Activated CD8-positive, alpha-beta memory T cell treated with anti-CD3 and anti-CD28 coated beads, Interleukin-2, amount 50 U/mL, for 4 hours (primary cell): ENCODE measurements at places on chromosomes 3 and 15.
A peak's percentile ranks its signal among the peaks of the same experiment; 100 is the strongest.

DNA sequence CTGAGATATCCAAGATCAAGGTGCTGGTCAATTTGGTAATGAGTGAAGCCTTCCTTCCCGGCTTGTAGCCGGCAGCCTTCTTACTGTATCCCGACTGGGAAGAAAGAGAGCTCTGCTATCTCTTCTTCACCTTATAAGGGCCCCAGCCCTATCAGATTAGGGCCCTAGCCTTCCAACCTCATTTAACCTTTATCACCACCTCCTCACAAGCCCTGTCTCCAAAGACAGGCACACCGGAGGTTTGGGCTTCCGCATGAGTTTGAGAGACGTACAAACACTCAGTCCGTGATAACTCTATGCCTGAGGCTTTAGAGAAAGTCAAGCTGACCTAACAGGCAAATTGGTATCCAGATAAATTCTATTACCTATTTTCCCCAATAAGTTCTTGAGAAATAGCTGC is 243.9 kb downstream of the OPA1 start:
- no peak for DNase-seq

DNA sequence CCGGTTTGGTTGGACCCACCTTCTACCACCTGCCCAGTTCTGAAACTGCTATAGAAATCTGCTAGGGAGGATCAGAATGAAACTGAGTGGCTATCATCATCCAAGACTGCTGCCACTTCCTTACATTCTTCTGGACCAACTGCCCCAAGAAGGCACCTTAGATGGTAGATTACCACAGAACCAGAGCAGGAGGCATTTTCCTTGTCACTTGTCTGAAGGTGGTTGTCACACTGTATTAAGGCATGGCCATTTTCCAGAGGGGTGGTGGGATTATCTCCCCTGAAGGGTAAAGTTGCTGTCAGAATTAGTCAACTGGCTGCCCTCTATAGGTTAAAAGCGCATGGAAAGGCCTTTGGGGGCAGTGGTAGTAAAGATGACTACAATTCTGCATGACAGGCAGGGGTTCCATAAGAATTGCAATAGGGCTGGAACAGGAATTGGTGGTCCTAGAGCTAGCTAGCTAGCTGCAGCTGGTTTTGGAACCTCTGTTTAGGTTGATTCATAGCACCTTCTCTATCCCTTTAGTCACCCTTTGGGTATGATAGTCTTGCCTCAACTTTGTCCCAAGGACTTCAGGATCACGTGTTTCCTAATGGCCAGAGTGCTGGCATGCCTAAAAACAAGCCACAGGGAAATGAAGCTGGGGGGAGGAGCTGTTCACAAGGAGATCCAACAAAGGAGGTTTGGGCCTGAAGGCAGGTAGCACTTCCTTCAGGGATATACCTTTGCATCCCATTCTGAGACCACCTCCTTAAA is 4.8 kb upstream of the CSPG5 start:
- no peak for DNase-seq

DNA sequence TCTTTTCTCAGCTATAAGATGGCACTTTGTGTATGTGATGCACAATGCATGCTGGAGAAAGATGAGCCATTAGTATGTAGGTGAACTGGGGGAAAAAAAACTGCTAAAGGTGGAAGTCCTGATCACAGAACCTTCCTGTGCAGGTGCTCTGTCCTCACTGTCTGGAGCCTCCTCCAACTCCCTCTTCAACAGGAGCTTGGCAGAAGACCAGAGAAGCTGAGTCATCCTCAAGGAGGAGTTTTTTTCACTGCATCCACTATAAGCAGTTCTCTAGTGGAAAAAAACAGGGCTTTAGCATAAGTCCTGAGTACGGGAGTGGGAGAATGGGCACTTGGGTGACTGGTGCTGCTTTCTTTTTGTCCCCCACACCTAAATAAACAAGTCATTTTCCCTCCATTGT is 168.4 kb upstream of the CADPS start:
- no peak for DNase-seq

- no peak for DNase-seq
These were observed 17.8 kb downstream of the MRAS start for GRCh38 chr3:138366006-138366759.

GRCh38 chr3:171459137-171459941 is 866 bp downstream of the TNIK start:
- DNase-seq = peak; percentile 53

- DNase-seq = no peak
These were observed 48.6 kb downstream of the THRB start for GRCh38 chr3:24446032-24446431.

DNA sequence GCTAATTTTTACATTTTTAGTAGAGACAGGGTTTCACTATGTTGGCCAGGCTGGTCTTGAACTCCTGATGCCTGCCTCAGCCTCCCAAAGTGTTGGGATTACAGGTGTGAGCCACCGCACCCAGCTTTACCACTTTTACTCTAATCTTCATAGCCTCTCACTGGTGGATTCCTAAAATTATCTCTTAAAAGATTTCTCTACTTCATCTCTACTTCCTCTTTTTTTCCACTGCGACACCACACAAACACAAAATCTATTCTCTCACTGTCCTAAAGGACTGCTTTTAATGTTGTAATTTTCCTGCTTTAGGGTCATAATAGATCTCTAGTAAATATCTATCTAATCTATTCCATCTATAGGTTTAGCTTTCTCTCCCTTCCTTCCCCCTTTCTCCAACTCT is 34.0 kb upstream of the TBL1XR1 start:
- no peak for DNase-seq

DNA sequence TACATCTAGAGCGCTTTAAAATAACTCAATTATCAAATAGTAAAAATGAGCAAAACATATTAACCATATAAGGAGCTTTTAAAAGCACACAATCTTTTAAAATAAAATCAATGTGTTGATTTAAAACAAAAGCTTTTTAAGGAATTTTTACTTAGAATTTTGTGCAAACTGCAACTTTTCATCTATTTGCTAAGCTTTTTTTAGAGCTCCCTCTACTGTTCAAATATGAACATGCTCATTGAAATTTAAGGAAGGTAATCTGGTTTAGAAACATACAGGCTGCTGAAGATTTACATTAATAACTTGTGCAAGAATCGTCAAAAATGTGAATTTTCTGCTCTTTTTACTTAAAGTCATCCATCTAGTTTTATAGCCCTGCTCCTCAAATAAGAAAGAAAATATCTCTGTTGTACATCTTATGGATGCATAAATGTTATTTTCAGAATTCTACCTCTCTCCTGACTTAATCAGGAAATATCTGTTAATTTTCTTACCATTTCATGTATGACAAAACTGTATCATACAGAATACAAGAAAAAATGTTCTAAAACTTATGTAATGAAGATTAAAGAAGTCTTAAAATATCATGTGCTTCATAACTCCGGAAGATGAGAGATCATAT is 469.4 kb upstream of the ROBO2 start:
- no peak for DNase-seq

- no peak for DNase-seq
These were observed 189.4 kb downstream of the MFSD1 start for GRCh38 chr3:158991146-158991705.

- DNase-seq = no peak
These were observed 20.2 kb upstream of the TNFSF10 start for GRCh38 chr3:172543419-172543818.

DNA sequence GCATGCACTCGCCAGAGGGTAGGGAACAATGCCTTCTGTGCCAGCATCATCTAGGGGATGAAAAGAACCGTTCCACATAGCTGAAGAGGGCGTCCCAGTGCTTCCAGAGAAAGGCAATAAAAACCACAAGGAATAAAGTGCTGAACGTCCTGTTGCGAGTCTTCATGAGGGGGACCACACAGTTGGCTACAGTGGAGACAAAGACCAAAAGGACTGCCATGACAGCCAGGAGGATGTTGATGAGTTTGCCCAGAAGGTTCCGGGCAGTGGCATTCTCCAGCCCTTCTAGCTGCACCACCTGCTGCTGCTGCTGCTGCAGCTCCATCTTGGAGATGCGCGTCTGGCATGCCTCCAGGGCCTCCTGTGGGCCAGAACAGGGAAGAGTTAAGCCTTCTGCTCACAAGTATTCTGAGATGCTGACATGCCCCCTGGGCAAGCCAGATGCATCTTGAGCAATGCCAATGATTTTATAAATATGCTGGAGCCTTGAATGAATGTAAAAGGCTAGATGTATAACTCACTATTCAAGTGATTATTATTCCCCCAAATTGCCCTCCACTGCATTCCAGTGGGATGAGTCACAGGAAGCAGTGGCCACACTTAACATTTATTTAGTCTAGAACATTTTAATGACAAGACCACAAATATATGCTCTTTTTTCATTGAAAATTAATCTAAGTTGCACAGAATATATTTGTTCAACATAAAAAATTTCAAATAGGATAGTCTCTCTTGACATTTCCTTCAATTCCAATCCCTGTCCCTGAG is 45.1 kb upstream of the PLXND1 start:
- DNase-seq = no peak

- DNase-seq = no peak
These were observed 149.5 kb downstream of the SV2B start for GRCh38 chr15:91249591-91249990.

GRCh38 chr15:53589520-53590057 is 169.9 kb downstream of the WDR72 start:
- no peak for DNase-seq

GRCh38 chr3:73614419-73614818 is 10.3 kb downstream of the PDZRN3 start:
- no peak for DNase-seq

DNA sequence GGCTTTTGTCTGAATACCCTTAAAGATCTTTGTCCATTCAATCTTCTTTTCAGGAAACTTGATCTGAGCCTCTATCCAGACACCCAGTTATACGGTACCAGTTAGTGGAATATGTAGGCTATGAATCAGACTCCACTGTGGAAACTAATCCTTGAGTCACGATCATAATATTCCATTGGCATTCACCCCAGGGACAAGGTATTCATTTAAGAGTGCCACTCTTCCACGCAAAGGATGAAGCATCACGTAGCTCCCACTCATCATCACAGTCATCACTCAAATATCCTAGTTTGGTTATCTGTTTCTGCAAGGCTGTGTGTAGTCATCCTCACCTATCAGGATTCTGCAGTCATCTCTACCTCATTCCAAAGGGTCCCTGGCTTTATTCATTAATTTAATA is 85.6 kb downstream of the NEDD4 start:
- no peak for DNase-seq

DNA sequence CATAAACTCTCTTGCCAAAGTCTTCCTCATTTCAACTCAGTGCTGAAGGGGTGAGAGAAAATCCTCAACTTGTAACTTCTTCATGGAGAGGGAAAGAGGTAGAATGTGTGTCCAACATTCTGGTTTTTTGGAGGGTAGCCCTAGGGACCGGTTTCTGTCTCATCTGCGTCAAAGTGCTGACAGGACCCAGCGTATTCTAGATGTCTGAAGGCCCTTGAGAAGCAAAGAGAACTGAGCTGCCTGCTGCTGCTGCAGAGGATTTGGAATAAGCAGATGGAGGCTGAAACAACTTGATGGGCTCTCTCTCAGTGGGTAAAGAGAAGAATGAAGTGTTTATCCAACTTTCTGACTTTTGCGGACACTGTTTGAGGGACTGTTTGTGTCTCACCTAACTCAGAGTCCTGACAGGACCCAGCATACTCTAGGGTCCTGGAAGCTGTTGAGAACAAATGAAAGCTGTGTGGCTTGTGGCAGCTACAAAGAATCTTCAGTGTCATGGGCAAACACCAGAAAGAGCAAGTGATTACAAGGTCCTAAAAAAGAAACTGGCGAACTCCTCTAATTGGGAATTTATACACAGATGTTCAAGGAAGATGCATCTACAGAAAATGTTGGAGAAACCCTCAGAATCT is 174.4 kb downstream of the SI start:
- DNase-seq = no peak

GRCh38 chr3:20842594-20843436 is 656.8 kb upstream of the SGO1 start:
- no peak for DNase-seq

GRCh38 chr3:195036203-195036505 is 234.8 kb downstream of the XXYLT1 start:
- DNase-seq = no peak

- peak; percentile 30 for DNase-seq
These were observed 23.5 kb upstream of the TSC22D2 start for GRCh38 chr3:150384296-150385212.

- peak; percentile 24 for DNase-seq
These were observed at the start of gene PLCH1 for GRCh38 chr3:155744626-155745324. Gene PLCH1, minus strand, starts transcription at chr3:155745071. Its CDS starts 40,847 bp downstream, at chr3:155704224.

DNA sequence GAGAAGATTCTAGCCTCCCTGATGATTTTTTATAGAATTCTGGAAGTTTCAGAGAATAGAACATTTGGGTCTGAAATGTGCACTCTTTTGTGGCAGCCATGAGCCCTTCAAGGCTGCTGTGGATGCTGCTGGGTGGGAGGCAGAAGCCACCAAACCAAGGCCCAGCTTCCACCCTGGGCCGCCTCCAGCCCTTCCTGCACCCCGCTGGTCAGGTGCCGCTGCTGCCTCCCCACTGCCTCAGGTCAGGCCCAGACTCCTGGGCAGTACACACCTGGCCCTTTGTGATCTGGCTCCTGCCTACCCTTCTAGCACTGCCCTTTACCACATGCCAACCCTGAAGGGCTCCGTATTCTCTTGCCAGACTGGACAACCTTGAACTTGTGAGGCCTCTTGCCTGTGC is 28.3 kb downstream of the PPCDC start:
- DNase-seq = no peak

DNA sequence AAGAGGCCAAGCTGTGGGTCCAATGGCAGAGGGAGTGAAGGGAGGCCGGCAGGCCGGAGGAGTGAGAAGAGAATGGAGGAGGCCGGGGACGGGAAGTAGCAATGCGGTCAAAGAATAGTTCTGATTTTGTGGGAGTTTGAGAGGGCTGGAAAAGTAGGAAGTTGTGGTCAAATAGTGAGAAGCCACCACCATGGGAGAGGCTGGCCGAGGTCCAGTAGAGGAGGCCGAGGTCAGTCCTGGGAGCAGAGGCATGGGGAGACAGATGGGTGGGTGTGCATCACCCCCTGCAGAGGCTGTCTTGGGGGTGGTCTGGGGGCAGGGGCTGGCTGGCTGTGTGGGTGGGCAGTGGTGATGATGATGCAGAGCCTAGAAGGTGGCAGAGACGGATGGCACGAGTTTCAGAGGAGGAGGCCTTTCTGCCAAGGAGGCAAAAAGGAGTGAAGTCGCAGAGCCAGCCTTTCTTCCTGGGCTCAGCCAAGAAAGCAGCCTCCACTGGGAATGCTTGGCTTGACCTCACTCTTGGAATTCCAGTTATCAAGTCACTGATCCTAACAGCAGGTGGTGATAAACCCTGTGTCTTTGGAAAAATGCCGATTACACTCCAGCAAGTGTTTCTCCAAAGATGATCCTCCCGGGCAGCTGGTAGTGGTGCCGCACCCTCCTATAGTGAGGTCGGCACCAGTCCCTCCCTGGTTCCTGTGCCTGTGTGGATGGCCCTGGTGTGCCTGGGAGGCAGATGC is 57.3 kb downstream of the ARNT2 start:
- no peak for DNase-seq
